ENCODE measurements at places on chromosomes 7 and 10.

DNA sequence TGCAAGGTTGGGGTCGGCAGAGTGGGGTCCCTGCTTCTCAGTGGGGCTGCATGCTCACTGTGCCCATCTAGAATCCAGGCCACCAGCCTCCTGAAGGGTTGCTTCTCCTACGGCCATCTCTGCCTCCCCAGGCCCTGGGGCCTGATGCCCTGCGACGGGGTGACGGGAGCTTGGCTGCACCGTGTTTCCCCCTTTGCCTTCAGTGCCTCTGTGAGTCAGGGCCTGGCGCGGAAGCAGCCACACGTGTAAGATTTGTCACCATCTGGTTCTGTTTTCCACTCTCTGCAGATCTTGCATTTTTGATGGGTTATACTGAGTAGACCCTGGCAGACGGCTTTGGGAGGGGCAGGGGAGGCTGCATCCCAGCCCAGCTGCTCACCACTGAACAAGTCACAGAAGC is 7.2 kb downstream of the ADAMTS14 start:
- no peak for DNase-seq

DNA sequence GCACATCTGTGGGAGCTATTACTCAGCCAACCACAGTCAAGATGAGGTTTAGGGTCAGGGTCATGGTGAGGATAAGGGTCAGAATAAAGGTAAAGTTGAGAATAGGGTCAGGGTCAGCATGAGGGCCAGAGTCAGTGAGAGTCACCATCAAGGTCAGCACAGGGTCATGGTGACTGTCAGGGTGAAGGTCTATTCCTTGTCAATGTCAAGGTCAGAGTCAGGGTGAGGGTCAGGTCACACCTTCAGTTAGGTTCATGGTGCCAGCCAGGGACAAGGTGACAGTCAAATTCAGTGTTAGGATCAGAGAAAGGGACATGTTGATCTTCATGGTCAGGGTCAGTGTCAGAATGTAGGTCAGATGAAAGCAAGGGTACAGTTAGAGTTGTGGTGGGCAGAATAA is 14.1 kb downstream of the MRPS24 start:
- no peak for DNase-seq

DNA sequence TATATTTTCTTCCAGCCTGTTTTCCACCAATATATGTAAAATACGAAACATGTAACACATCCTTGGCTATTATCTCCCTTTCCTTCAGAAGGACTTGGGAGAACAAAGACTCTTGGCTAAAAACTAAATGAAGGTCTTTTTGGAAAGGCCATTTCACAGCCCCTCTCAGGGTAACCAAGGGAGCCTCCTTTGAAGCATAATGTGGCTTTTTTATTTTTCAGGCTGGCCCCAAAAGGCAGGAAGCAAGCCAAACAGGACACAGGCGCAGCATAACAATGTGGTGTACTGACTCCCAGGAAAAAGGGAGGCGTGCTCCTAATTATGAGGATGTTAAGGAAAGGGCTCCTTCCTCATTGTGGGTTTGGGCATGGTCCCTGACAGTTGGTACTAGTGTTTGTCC is 30.3 kb upstream of the CCSER2 start:
- DNase-seq: no peak

DNA sequence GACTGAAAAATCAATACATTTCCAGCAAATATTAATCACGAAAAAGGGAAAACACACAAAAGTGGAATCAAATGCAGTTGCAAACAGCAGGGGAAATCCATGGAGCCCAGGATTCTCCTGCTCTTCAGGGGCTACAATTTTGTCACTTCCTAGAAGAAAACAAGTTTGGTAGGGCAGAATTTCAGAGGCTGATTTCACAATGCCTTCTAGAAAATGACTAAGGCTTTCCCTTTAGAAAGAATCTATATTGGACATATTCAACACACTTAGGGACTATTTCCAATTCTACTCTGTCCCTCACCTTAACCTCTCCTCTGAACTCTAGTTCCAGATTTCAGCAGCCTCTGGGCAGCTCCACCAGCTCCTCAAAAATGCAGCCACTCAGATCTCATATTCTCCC is 111.3 kb downstream of the HECTD2 start:
- DNase-seq: no peak

DNA sequence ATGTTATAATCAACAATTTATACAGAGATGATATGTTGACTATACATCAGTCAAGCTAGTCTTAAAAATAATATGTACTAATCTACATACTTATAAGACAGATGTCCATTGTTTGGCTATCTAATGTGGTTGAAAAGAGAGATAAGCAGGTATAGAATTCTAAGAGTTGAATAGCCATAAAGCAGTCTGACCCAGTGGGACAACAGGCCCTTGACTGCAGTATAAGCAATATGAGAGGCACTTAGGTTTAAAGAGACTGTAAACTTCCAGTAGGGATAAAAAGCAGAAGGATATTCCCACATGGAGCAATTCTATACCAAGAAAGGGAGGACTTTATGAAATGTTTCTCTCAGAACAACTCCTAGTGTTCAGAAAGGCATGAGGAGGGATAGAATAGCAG is 139.3 kb downstream of the ELAPOR2 start:
- no peak for DNase-seq

DNA sequence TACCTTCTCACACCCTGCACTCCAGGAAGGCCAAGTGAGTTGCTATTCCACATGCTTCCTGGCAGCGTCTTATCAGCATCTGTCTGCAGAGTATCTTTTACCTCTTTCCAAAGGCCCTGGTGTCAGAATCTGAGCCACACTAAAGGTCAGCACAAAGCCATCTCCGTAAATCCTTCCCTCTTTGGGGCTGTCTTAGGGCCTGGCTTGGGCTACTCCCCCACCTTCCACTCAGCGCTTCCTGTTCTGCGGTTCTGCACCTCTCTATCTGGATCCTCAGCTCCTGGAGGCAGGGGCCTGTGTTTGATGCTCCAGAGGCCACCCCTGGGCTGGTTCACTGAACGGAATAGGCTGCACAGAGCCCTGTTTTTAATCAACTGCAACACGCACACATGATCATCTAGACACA is 334.8 kb upstream of the GALNT17 start:
- no peak for DNase-seq

DNA sequence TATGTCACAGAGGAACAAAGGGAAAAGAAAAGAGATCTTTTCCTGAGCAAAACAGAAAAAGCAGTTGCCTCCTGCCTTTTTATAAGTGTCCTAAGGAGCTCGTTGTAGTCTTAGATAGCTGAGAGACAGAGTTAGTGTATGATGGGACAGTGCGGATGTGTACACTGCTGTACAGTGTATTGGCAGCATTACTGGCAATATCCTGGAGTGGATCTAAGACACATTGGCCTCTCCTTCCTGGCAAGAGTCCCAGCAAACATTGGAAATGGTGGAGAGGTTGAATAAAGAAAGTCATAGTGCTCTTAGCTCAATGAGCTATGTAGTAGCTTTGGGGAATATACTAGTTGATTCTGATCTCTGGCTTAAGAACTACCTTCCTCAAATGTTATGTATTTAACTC is 22.7 kb downstream of the GARS1 start:
- DNase-seq: no peak

DNA sequence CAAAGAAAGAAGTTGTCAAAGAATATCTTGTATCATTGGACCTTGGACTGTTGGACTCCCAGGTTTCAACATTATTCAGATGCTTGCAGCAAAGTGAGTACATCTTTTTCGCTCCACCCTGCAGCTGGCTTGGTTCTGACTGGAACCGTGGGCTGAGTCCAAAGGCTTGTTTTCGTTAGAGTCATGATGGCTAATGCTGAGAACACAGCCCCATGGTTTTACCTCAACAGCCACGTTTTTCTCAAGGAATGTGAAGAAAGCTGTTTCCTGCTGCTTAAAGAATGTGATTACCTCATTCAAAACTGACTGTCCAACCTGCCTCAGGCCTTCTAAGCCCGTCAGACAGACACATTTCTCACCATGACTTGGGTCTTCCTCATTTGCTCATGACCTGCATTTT is 69.5 kb downstream of the STEAP1B start:
- DNase-seq: no peak

DNA sequence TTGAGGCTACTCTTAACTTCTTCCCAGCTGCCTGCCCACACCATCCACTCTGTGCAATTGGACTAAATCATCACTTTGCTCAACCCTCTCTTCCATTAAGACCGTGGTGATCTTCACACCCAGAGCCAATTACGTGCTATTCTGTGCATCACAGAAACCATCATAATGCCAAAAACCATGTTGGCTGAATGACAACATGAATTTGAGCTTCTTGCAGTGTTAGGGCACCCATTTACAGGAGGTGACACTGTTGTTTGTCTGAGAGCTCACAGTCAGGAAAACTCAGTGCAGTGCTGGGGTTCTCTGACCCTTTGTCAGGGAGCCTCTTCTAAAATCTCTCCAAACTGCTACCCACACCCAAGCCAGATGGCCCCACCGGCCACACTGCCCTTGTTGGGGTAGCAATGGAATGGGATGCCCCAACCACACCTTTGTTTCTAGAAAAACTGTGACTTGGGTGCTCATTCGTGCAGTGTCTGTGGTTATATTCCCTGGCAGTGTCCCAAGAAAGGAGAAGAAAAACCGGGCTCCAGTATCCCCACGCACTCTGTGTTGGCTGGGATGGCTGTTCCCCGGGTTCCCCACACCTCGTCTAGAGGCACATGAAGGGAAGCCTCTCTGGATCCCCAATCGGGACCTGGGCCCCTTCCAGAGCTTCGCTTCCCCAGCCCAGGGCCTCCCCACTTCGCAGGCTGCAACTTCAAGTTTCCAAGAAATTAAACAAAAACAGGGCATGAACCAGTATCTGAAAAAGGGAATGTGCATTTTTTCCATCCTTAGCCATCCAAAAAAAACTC is 2.0 kb upstream of the TNS3 start:
- DNase-seq: no peak

DNA sequence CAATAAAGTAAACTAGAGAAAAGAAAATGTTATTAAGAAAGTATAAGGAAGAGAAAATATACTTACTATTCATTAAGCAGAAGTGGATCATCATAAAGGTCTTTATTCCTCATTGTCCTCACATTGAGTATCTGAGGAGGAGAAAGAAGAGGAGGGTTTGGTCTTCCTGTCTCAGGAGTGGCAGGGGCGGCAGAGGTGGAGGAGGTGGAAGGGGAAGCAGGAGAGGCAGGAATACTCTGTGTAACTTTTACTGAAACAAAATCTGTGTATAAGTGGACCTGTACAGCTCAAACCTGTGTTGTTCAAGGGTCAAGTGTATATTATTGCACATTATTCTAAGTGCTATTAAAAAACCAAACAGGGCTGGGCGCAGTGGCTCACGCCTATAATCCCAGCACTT is 34.2 kb upstream of the EPC1 start:
- no peak for DNase-seq

DNA sequence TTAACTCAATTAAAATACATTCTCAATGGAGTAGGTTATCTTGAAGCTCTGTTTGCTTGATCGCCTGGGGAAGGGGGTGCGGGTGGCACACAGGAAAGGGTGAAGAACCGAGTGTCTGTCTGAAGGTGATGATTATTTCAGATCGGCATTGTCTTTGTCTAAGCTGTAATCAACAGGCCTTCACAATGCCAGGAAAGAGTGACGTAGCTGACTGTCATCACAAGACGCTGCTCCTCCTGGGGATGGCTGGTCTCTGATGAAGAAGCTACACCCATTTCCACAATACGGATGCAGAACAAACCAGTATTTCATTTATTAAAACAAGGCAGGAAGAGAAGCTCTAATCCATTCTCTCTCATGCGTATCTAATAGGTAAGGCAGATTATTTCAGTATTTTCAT is 19.4 kb downstream of the JCAD start:
- DNase-seq: no peak

- DNase-seq: no peak
Measured at GRCh38 chr7:91824201-91824600, 56.3 kb downstream of the MTERF1 start.

- DNase-seq: no peak
Measured at GRCh38 chr10:77574438-77574837, 63.2 kb downstream of the KCNMA1 start.

DNA sequence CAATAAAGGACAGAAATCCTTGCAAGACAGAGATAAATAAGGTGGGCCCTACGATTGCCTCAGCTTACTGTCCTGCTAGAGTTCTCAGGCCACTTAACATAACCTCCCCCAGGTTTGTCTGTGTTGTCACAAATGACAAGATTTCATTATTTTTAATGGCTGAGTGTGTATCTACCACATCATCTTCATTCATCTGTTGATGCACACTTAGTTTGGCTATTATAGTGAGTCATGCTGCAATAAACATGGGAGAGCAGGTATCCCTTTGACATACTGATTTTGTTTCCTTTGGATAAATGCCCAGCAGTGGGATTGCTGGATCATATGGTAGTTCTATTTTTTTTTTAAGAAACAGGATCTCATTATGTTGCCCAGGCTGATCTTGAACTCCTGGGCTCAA is 60.6 kb downstream of the PRTFDC1 start:
- DNase-seq: no peak

DNA sequence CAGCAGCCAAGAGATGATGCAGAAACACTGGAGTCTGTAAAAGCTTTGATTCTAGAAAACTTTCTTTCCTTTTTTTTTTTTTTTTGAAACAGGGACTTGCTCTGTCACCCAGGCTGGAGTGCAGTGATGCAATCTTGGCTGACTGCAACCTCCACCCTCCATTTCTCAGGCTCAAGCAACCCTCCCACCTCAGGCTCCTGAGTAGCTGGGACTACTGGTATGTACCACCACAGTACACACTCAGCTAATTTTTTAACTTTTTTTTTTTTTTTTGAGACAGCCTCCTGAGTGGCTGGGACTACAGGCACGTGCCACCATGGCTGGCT is 17.0 kb upstream of the BAG3 start:
- DNase-seq: no peak

DNA sequence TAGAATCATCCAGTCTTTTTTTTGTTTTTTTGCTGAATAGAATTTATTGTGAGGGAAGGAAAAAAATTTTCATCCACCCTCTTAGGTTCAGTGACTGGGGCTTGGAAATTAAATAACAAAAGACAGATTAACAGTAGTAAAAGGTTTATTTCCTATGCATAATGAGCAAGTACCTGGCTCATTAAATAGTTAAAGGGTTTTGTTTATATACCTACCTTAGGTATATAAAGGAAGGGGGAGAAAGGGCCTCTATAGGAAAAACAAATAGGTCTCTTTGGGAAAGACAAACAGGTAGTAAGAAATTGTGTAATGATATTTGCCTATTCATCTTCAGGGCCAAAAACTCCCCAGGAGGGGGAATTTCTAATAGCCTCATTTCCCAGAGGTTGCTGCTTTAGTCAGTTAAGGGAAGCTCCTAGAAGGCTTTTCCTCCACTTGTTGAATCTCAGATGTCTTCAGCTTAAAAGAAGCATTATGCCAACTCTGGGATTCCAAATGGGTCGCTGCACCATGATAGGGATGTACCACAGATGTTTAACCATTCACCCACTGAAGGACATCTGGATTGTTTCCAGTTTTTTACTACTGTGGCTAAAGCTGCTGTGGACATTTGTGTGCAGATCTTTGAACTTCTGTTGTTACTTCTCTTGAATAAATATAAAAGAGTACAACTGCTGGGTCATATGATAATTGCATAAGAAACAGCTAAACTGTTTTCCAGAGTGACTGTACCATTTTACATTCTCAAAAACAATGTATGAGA is 11.3 kb downstream of the ACADSB start:
- no peak for DNase-seq
